ENCODE measurements at places on chromosomes 7 and 10.

- DNase-seq = no peak
Observed at GRCh38 chr7:138948403-138948802, 32.8 kb downstream of the KIAA1549 start.

DNA sequence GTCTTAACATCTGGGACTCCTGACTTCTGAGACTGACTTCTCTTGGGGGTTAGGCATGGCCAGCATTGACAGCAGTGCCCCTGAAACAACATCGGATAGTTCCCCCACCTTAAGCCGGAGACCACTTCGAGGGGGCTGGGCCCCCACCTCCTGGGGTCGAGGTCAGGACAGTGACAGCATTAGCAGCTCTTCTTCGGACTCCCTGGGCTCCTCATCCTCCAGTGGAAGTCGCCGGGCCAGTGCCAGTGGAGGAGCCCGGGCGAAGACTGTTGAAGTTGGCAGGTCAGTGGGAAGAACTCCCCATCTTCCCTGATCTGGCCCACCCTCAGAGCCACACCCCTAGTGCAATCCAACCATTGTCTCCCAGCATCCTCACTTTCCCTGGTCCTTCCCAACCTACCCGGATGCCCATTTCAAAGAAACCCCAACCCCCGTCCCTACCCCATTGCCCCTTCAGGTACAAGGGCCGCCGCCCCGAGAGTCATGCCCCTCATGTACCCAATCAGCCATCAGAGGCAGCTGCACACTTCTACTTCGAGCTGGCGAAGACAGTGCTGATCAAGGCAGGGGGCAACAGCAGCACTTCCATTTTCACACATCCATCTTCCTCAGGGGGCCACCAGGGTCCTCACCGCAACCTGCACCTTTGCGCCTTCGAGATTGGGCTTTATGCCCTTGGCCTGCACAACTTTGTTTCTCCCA is 12.1 kb downstream of the ZSWIM8 start:
- no peak for DNase-seq

GRCh38 chr7:131218727-131219128 is 108.9 kb upstream of the MKLN1 start:
- DNase-seq = no peak

DNA sequence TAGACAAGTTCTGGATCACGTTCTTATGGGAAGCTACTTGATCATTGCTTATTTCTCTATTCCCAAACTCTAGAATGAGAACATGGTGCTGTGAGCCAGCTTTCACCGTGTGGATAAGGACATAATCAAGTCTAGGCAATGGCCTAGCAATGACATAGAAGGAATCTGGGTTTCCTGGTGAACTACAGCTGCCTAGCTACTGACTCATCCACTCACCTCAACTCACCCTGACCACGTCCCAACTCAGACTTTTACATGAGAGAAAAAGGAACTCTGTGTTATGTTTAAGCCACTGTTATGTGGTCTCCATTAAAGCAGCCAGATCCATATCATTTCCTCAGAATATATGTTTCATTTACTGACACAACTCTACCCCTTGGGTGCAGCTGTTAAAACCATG is 18.8 kb upstream of the MET start:
- DNase-seq = no peak

- DNase-seq = no peak
Observed at GRCh38 chr7:38190011-38190410, 12.0 kb downstream of the STARD3NL start.

- no peak for DNase-seq
Observed at GRCh38 chr7:28128608-28129007, 52.0 kb downstream of the JAZF1 start.

DNA sequence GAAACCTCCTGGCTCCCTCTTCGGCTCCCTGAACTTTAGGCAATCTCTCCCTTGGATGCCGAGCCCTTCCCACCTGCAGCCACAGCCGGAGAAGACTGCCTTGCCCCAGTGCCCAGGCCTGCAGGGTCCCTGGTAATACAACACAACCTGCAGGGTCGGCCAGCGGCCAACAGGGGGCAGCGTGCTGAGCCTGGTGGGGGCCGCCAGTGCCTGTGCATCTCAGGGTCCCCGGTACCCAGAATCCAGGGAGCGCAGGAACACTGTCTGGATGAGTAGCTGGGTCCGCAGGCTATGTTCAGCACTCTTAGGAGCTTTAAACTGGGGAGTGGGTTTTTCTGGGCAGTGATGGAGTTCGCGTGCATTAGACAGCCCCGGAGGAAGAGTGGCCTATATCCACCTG is 17.5 kb upstream of the C10orf71 start:
- no peak for DNase-seq

GRCh38 chr7:83486536-83486935 is 162.4 kb downstream of the SEMA3E start:
- DNase-seq = no peak

DNA sequence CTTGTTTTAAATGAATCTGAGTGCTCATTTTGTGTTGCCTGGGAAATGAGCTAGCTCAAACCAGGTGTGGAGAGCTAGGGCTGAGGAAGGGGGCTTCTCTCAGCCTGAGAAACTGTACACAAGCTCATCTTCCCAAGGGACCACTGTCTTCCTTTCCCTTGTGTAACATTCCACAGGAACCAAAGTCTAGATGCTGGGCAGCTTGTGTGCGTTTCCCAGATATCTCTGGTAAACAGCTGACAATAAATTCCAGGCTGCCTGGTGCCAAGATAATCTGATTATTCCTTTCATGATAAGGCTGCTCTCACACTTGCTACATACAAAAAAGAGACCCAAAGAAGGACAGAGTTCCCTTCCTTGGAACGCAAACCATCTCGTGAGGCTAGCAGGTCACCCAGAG is 33.1 kb upstream of the MKLN1 start:
- no peak for DNase-seq

- no peak for DNase-seq
Observed at GRCh38 chr10:117594722-117595121, 52.2 kb downstream of the EMX2 start.

DNA sequence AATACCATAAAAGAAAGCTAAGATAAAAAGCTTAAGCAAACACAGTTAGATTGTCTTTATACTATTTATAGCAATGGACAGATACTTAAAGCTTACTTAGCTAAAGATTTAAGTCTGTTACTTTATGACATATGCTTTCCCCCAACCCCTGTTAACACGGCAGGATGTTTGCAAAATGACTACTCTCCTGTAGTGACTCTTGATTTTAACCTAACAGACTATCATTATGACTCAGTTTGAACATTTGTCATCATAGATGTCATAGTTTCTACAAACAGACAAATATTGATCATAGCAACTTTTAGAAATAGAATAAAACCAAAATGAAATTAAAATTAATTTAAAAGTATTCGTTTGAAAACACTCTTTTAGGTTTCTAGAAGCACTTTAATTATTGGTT is 7.8 kb upstream of the COMMD3 start:
- DNase-seq = no peak

GRCh38 chr10:6396226-6396625 is 183.8 kb downstream of the PRKCQ start:
- no peak for DNase-seq

DNA sequence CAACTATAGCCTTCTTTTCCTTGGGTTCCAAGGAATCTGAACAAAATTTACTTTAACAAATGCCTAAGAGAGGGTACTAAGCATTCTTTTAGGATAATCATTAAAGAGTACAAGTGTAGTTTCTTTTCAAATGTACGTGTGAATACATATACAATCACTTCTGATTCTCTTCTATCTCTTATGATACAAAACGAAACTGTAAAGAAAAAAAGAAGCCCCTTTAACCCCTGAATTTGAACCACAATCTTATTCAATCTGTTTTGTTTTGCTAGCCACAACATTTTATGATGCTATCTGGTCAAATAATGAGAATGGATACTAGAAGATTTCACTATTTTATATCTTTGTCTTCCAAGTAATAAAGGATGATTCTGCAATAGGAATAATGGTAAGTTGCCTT is 48.7 kb downstream of the SIRT1 start:
- DNase-seq = no peak

- DNase-seq = no peak
Observed at GRCh38 chr7:41003611-41003940, 699.3 kb downstream of the INHBA start.

GRCh38 chr7:8629504-8629903 is 196.1 kb downstream of the NXPH1 start:
- no peak for DNase-seq

DNA sequence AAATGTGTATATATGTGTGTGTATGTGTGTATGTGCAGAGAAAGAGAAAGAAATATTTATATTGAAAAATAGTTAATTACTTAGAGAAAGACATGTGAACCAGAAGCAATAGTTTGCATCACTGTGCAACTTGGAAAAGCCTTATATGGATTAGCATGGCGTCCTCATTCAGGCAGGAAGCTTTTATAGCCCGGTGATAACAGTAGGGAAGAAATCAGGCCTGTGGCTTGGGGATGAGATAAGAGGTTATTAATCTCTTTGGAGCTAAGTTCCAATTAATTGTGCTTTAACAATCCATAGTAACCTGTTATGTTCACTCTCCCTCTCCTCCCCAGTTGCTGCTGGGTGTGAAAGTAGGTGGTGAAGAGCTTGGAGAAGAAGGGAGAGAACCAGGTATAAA is 36.5 kb downstream of the IFIT5 start:
- no peak for DNase-seq

DNA sequence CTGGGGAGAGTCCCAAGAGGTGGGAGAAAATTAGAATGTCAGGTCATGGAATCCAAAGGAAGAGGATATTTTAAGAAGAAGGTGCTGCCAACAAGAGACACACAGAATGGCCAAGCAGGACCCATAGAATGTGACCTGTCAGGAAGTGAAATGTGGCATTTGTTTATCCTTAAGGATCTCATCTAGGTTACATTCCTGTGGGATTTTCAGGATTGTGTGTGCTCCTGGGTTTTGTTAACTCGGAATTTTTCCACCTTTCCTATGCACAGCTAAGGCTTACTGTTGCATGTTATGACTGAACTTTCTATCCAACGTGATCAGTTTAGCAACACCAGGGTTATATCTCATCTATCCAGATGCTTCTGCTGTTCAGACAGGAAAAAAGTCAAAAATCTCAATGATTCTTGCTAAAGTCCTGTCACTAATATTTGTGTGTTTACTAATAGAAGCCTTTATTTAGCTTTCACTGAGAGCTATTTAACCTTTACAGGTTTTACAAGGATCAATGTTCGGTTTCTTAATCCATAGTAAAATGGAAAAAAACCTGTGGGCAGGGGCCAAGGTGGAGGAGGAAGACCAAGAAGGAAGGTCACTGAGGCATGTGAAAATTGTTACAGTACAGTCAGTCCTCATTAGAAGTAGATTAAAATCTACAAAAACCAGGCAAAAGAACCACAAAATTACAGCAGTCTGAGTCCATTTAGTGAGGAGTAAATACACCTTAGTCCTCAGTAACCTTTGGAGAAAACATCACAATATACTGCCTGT is 437.8 kb upstream of the NPVF start:
- DNase-seq = no peak

DNA sequence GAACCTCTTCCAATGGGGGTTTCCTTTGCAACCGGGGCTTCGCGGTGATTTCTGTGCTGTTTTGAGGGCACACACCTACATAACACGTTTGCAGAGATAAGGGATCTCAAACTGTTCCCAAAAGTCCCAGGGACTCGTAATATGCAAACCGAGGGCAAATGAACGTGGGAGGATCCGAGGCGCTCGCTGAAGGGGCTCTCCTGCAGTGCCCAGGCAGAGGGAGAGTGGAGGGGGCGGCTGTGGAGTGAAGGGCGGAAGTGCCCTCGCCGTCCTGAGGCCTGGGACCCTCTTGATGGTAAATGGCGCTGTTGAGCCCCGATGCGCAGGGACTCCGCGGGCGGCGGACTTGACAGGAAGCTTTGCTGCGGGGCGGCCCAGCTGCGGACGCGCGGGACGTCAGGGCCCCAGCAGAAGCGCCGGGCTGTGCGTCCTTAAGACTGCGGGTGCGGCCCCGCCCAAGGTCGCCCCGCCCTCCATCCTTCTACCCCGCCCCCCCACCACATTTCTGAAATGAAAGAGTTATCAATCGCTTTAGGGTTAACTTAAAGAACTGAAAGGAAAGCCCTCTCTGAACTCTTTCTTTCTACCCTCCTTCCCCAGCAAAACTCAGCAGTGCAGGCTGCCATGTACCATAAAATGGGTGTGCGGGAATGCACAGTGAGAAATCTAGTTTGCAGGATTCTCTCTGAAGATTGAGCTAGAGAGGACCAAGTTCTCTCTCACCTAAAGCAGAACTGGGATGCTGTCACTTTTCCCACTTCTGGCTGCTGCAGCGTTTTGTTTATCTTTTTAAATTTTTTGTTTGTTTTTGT is 151.8 kb upstream of the YAE1 start:
- DNase-seq = no peak

- no peak for DNase-seq
Observed at GRCh38 chr10:110404413-110404812, 93.3 kb upstream of the DUSP5 start.

GRCh38 chr10:121185816-121186455 is 334.8 kb downstream of the WDR11 start:
- DNase-seq = no peak

DNA sequence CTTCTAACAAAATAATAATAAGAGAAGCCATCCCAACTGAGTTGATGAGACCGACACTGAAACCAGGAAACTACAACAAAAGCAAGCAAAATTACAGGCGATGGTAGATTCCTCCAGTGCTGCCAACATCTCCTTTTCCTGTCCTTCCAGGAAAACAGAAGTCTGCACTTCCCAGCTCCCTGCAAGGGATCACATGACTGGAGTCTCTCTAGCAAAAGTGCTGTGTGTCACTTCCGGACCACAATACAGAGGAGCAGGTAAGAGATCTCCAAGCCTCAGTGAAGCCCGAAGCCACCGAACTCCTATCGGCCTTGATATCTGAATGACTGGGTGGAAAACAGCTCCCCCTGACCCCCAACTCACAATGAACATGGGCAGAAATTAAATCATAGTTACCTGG is 63.2 kb downstream of the SMURF1 start:
- DNase-seq = no peak

- DNase-seq = no peak
Observed at GRCh38 chr10:670990-671389, 18.5 kb downstream of the DIP2C start.

- no peak for DNase-seq
Observed at GRCh38 chr10:70462349-70462984, 16.1 kb upstream of the PALD1 start.

GRCh38 chr7:30760514-30761213 is 8.7 kb downstream of the INMT start:
- DNase-seq = no peak

DNA sequence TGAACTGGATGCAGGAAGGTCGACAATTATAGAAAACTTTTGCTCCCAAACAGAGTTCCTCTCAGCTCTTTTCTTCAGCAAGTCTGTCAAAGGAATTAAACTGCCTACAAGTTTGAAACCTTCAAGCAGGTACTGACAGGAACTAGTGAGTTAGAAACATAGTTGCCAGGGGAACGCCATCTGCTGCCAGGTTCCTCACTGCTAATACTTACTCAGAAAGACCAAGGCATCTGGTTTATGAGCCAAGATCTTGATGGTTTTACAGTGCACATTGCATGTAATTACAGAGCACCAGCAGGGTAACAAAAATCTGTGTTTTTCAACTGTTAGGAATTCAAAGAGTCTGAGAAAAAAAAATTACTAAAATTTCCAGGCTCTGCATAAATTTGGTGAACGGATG is 300.0 kb upstream of the NRG3 start:
- DNase-seq = no peak
